ENCODE measurements at places on chromosomes 7 and 10.
A peak's percentile ranks its signal among the peaks of the same experiment; 100 is the strongest.

DNA sequence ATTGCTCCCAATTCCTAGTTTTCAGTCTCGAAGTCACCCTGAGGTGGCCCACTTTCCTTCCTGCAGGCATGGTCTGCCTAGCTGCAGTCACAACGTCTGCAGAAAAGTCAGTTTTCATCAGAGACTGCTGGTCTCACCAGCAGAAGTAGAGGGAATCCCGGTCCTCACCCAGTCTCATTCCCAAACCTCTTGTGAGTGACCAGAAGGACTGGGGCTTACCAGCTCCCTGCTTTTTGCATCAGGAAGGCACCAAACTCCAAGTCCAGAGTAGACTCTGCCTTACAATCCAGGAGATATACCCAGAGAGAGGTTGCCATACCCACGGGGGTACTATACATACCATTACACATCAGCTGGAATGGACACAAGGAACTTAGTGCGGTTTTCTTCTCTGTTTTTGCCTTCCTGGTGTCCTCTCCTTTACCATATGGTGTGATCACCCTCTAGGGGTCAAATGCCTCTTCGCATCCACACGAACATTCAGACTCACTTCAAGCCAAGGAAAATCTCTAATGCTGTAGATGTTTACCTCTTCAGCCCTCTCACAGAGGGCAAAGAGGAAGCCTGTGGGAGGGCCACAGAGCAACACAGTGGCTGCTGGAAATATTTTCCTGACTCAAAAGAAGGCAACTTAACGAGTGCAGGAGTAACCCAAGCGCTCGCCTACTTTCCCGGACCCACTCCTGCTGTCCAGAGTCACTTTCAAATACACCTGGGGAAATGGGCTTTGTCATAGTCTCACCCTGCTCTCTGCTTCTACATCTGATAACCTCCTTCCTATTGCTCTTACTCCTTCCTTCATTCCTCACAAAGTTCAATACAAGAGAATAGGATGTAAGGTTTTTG lies 220.9 kb downstream of the C7orf25 start:
- DNase-seq, result peak; percentile 76

- DNase-seq, result no peak
Observed at GRCh38 chr10:97737770-97738265, 890 bp downstream of the ZFYVE27 start.

GRCh38 chr10:33897291-33897752 lies 562.9 kb upstream of the NRP1 start:
- no peak for DNase-seq

GRCh38 chr7:45975847-45976484 lies 54.9 kb upstream of the IGFBP3 start:
- no peak for DNase-seq

DNA sequence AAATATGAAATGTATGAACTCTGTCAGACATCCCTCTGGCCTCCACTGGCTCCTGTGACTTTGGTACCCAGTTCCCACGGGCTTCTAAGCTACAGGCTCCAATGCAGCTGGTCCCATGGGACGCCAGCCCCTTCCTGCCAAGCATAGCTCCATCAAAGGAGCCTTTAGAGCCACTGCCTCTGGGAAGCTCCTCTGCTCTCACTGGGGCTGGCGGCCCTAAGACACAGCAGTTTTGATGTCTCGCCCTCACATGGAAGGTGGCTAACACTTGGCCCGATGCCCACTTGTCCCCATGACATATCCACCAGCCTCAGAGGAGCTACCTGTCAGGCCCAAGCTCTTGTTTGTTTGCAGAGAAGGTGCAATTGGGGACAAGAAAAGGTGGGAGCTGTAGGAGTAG lies 453.7 kb upstream of the LRRN3 start:
- no peak for DNase-seq

DNA sequence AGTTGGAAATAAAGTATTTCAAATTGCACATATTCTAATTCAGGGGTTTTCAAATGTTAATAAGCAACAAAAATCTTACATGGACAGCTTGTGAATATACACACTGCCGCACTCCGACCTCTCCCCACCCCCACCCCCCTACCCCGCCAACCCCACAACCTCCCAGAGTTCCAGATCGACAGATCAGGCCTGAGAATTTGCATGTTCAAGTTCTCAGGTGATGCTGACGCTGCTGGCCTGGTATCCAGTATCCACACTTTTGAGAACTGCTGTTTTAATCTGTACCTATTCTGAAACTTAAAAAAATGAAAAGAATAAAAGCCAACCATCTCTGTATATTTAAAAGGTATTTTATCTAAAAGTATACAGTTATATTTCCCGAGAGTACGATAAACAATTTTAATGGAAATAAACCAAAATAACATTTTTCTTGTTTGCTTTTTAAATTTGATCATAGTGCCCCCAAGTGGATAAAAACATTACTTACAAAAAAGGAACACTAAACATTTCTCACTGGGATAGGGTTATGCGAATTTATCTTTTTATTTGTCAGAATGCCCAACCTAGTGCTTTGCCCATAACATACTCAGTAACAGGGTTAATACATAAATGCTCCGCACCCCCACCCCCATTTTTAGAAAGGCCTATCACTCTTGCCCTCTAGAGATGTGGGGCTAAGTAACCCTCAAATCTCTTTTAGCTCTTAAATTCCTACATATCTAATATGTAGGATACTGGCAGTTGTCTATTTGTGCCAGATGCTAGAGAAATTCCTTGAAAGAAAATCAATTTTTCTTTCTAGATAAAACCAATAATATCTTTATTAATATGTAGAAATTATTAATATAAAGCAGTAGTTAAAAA lies 166.3 kb downstream of the RNF133 start:
- DNase-seq, result no peak

GRCh38 chr10:58335306-58336005 lies 650 bp downstream of the UBE2D1 start:
- peak; percentile 46 for DNase-seq

DNA sequence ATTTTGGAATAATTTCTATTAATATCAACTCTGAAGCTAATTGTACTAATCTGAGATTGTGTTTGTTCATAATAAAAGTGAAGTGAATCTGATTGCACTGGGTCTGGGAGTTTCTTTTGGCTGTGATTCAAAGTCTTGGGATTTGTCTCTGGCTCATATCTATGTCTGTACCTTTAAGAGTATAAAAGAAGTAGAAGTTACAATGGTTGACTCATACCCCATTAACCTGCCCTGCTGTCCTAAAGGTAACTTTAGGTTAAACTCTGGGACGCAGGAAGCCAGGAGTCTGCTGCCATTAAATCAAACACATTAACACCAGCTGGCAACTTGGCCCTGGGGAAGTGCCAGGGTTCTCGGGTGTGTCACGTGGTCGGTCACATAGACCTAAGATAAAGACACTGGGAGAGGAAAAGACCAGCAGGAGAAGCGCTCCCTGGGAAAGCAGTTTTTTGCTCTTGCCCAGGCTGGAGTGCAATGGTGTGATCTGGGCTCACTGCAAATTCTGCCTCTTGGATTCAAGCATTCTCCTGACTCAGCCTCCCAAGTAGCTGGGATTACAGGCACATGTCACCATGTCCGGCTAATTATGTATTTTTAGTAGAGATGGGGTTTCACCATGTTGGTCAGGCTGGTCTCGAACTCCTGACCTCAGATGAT lies 17.8 kb downstream of the SCD start:
- DNase-seq, result peak; percentile 92

DNA sequence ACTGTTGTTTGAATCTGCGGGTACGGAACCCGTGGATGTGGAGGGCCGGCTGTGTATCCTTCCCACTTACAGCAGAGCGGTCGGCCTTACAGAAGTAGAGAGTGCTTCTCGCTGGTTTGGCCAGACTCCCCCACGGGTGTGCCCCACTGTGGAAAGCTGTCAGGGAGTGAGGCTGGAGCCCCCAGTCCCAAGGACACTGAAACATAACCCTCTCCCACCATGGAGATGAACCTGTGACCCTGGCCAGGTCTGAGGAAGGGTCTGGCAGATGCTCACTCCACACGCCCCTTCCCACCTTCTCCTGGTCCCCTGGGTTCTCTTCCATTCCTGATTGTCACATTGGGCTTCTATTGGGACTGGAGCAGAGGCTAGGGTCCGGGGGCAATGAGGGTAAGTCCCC lies 39.6 kb downstream of the TSPAN15 start:
- no peak for DNase-seq

DNA sequence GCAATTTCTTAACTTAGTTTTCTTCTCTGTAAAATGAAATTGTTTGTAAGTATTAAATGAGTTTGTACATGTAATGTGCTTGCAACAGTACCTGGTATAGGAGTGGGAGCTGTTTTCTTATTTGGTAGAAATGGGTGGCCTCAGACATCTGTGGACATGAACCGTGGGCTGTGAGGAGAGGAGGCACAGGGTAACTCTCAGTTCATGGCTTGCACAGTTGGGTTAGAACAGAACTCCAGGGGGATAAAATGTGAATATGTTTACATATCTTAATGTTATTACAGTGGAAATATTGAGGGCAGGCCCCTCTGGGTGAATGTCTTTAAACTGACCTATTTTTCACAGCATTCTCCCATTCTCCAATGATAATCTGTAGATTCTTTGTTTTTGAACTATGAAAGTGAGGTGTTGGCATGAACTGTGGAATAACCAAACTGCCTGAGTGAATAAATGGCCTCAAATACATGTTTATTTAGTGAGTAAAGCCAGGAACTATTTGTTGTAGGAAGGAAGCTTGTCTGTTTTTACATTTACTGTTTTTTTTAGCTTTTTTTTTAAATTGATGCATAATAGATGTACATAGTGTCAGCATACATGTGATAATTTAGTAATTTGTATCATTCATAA lies 2.6 kb downstream of the ABCA13 start:
- DNase-seq, result no peak

GRCh38 chr7:6546498-6547251 lies 4.6 kb downstream of the GRID2IP start:
- no peak for DNase-seq

- no peak for DNase-seq
Observed at GRCh38 chr10:11720260-11720741, 21.9 kb upstream of the ECHDC3 start.

DNA sequence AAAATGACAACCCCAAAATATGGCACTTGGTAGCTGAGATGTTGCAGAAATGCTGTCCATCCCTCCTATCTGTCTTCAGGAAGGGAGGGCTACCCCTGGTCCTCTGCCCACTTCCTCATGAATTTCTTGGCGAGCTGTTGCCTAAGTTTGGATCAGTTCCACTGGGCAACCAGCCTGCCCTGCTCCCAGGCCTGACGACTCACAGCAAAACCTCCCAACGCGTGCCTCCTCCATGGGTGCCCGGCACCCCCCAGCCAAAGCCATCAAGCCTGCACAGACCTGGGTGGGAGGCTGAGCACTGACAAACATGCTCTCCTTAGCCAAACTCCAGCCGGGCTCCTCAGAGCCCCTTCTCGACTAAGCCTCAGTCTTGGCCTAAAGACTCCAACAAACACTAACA lies 8.9 kb downstream of the VSTM4 start:
- DNase-seq, result no peak

- no peak for DNase-seq
Observed at GRCh38 chr10:17788646-17789045, 20.5 kb upstream of the MRC1 start.

- DNase-seq, result no peak
Observed at GRCh38 chr10:2681891-2682290, 385.5 kb upstream of the PFKP start.

DNA sequence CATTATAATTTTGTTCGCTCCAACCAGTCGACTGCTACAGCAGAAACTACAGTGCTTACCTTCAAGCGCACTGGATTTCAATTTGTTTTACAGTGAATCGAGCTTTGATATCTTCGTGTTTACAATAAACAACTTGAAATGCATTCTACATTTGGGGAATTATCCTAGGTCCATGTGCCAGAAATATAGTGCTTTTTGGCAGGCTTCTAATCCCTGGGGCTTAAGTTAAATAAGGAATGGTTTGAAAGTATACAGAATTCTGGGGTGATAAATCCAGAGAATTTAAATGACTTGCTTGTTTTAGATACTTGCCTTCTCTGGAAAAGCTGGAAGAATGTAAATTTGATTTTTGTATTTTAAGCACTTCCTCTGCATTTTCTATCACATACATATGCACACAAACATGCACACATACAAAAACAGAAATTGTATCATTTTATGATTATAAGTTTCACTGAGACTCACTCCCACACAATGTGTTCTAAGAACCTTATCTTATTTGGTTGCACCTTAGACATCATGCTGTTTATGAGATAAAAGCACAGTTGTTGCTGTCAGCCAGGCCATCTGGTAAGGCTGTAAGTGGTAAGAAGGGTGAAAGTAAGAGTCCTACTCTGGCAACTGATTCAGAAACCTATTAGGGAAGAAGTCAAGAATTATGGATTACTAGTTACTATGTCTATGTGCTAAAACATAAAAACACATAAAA lies 347.2 kb upstream of the KCND2 start:
- no peak for DNase-seq

DNA sequence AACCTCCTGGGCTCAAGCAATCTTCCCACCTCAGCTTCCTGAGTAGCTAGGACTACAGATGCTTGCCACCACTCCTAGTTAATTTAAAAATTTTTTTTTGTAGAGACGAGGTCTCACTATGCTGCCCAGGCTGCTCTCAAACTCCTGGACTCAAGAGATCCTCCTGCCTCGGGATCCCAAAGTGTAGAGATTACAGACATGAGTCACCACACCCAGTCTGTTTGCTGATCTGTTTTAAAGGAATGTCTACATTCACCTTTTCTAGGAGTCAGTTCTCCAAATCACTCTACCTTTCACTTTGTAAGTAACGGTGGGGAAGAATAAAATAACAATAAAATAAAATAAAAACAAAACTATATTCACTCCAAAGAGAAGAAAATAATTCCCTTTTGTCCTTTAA lies 86.6 kb upstream of the AGBL3 start:
- DNase-seq, result no peak

DNA sequence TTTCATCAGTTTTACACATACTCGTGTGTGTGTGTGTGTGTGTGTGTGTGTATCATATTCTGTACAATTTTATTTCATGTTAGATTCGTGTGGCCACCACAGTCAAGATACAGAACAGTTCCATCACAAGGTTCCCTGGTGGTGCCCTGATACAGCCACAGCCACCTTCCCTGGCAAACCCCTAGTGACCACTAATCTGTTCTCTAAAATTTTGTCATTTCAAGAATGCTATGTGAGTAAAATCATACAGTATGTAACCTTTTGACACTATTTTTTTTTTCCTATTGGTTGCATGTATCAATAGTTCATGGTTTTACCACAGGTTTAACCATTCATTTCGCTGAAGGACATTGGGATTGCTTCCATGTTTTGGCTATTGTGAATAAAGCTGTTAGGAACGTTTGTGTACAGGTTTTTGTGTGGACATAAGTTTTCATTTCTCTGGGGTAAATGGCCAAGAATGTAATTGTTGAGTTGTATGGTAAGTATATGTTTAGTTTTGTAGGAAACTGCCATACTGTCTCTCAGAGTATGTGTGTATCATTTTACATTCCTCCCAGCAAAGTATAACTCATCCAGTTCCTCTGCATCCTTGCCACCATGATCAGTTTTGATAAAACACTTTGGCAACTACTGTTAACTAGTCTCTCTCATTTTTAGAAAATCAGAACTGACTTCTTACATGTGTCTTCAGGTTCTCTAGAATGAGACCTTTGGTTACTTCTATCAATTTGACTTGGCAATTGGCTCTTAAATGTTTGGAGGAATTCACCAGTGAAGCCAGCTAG lies 20.6 kb downstream of the KLHDC10 start:
- no peak for DNase-seq

- no peak for DNase-seq
Observed at GRCh38 chr10:88088441-88089340, 225.3 kb downstream of the PTEN start.
